ENCODE measurements at places on chromosomes 3 and 15.

DNA sequence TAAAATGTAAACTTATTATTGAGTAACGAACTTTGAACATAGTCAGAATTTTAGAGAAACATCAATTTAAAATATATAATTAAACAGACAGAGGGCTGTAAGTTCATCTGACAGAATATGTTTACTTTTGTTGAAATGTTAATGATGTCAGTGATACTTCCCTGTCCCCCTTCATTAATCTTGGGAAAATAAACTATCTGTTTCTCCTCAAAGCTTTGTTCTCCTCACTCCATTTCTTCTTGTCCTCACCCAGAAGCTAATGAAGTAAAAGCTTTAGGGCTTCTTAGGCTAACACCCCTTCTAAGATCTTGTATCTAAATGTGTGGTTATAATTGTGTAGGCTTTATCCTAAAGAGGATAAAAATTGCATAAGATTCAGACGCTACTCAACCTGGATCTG is 1031.8 kb downstream of the FHIT start:
- DNase-seq: no peak

DNA sequence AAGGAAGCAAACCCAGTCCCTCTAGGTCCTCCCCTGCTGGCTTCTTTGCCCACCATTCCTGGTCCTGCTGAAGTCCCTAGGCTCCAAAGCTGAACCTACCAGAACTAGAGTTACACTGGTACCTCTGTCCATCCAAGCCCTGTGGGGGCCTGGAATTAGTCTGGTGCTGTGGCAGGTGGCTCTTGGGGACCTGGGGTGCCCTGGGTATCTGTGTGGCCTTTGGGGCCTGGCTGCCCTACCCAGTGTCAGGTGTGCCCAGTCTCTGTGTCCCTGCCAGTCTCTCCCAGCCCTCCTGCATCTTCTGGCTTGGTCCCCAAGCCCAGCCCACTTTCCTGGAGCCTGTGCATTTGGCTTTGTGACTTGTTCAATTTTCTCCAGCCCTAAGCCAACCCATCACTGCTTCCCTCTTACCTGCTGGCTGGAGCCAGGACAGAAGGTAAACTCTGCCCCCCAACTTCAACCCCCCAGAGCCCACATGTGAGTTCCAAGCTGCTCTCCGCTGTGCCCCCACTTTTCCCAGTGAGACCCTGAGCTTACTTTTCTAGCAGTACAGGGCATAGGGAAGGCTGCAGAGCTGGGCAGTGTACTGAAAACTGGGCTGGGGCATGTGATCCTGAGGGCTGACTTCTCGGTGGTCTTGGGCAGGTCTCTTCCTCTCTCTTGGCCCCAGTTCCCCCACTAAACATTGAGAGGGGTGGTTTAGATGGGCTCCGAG is 28.3 kb upstream of the HHATL start:
- DNase-seq: peak; percentile 38

GRCh38 chr15:40081691-40082194 is 26.9 kb downstream of the BMF start:
- peak; percentile 74 for DNase-seq

DNA sequence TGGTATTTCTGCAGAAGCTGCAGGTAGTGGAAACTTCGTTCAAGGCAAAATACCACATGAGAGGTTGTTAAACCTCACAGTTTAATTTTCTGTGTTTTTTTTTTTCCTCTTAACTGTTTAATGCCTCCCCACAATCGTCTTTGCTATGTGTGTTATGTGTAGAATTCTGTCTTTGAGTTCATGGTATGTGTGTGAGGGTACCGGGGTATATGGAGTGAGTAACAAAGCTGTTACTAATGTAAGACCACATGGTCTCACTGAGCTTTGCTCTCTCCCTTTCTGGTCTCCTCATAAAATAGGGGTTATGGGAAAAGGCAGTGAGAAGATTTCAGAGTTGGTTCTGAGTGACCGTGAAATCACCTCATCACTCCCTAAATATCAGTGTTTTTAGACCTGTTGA is 143.6 kb downstream of the USP13 start:
- no peak for DNase-seq

- DNase-seq: peak; percentile 81
Measured at GRCh38 chr15:50876989-50877360, 31.5 kb upstream of the AP4E1 start.

DNA sequence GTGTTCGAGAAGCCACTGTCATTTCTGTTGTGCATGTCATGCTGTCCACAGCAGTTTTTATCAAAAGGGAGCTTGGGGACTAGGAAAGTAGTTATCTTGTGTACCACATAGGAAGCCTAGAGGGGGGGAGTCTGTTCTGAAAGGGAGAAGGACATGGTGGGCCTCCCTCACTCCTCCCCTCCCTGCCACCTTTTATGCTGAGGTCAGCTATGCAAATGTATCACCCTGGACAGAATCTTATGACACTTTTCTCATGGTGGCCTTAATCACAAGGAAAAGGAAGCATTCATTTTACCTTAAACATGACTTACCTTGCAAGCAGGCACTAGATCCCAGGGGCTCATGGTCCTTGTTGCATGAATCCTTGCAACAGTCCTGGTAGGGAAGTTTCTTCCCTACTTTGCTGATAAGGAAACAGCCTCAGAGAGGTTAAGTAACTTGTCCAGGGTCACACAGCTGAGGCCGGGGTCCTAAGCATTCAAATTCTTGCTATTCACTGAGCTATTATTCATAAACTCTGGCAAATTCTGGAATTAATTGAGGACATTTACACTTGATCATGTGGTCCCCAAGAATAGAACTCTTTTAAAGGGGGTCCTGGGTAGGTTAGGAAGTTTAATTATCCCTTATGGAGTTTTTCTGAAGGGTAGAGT is 81.1 kb upstream of the SLC6A1 start:
- no peak for DNase-seq

GRCh38 chr3:64000453-64001055 is 22.7 kb downstream of the PSMD6 start:
- no peak for DNase-seq

DNA sequence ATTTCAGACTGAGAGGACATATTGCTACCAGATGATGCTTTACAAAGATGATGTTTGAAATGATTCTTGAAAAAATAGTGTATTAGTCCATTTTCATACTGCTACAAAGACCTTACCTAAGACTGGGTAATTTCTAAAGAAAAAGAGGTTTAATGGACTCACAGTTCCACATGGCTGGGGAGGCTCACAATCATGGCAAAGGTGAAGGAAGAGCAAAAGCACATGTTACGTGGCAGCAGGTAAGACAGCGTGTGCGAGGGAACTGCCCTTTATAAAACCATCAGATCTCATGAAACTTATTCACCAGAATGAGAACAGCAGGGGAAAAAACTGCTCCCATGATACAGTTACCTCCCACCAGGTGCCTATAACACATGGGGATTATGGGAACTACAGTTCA is 658.4 kb upstream of the CFAP20DC start:
- DNase-seq: no peak
